Putamen (tissue), 1 donor: ENCODE measurements at places on chromosomes 4 and X.

DNA sequence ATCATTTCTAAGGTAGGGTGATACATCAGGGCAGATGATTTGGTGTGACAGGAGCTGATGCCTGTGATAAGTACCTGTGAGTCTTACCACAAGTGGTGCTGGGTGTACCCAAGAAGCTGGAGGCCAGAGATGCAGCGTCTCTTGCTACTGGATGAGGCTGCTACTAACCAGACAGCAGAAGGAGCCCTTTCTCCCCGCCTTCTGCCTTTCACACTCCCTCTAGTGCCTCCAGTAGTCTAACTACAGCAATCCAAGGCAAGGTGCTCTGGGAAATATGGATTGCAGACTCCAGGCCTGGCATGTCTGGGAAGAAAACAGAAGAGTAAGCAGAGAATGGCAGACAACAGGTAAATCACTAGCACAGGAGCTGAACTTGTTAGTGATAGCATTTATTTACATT lies 470.8 kb downstream of the NKX6-1 start:
- no peak for DNase-seq

- no peak for DNase-seq
Measured at GRCh38 chr4:79723507-79723906, 315.5 kb upstream of the GK2 start.

DNA sequence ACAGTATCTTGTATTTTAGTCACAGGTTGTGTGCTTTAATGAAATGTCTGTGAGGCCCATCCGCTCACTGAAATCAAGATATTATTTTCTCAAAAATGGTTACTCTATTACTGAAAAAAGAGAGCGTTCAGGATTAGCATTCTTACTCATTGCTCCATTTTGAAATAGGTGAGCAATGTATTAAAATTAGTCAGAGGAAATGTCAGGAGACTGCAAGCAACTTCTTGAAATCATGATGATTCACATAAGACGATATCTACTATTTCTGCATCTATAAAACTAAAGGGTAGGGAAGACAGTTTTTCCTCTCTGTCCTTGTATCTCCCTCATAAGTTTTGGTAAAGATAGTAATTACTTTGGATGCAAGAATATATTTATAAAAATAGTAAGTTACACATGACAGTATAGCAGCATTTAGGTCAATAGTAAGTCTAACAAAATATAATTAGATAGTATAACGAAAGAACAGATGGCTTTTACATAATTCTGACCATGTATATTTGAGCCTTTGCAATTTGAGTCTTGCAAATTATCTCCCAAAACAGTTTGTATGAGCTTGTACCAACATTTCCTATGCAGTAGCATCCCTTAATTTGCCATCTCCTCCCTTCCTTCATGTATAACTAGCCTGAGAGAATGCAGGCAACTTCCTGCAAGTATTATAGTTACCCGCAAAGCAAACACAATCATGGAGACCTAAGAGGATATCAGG lies 937.8 kb downstream of the PCDH7 start:
- peak; percentile 19 for DNase-seq

- DNase-seq, result no peak
Measured at GRCh38 chrX:31199056-31199839, 127.4 kb upstream of the FTHL17 start.

- DNase-seq, result no peak
Measured at GRCh38 chr4:187027272-187027671, 303.6 kb upstream of the FAT1 start.

DNA sequence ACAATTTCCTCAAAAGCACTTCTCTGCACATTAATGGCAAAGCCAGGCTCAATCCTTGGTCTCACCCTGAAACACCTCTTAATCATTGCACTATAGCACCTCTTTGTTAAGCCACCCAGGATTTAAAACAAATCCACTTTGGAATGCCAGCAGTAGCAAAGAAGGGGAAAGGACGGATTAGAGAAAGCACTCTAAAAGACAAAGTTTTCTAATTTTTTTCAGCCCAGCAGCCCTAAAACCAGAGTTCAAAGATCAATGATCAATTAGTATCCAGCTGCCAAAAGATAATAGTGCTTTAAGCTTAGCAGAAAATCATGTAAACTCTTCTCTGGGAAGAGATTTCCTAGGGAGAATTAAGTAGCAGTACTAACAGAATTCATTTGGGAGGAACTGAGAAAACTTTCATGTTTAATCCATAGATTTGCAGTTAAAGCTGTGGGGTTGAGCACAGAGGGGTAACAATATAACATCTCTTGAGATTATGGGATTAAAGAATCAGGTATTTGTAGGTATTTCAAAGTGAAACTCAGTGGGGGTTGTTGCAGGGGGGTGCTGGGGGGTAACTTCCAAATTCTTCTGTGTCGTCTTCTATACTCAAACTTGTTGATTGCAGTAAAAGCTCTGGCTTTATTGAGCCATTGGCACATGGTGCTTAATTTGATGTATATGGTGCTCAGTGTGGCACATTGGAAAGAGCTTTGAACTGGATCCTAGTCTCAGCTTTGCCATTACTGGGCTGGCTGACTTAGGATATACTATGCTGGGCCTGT lies 61.8 kb downstream of the LRRC66 start:
- DNase-seq, result no peak

DNA sequence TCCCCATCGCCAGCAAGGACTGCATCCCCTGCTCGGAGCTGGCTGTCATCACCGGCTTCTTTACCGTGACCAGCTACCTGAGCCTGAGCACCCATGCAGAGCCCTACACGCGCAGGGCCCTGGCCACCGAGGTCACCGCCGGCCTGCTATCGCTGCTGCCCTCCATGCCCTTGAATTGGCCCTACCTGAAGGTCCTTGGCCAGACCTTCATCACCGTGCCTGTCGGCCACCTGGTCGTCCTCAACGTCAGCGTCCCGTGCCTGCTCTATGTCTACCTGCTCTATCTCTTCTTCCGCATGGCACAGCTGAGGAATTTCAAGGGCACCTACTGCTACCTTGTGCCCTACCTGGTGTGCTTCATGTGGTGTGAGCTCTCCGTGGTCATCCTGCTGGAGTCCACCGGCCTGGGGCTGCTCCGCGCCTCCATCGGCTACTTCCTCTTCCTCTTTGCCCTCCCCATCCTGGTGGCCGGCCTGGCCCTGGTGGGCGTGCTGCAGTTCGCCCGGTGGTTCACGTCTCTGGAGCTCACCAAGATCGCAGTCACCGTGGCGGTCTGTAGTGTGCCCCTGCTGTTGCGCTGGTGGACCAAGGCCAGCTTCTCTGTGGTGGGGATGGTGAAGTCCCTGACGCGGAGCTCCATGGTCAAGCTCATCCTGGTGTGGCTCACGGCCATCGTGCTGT lies 31.5 kb downstream of the WFS1 start:
- DNase-seq, result no peak

DNA sequence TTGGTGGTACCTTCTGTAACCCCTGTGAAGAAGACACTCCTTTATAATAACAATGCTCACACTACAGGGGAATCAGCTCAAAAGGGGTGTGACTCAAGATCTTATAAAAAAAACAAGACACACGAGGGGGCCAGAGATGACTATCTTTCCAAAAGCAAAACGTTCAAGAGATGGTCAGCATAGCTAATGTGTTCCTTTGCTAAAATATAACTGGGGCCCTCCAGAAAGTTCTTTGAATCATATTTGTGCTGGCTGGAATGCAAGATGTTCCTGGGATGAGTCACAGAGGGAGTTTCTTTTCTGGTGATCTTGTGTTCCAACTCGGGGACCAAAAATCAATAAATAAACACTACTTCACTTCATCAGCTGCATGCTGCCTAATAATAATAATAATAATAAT lies 46.5 kb downstream of the RAI2 start:
- no peak for DNase-seq

GRCh38 chr4:171599628-171600027 lies 213.6 kb upstream of the GALNTL6 start:
- no peak for DNase-seq

GRCh38 chr4:135515295-135515694 lies 1313.7 kb upstream of the PABPC4L start:
- no peak for DNase-seq

GRCh38 chrX:17361620-17362019 lies 13.4 kb upstream of the NHS start:
- DNase-seq, result no peak

DNA sequence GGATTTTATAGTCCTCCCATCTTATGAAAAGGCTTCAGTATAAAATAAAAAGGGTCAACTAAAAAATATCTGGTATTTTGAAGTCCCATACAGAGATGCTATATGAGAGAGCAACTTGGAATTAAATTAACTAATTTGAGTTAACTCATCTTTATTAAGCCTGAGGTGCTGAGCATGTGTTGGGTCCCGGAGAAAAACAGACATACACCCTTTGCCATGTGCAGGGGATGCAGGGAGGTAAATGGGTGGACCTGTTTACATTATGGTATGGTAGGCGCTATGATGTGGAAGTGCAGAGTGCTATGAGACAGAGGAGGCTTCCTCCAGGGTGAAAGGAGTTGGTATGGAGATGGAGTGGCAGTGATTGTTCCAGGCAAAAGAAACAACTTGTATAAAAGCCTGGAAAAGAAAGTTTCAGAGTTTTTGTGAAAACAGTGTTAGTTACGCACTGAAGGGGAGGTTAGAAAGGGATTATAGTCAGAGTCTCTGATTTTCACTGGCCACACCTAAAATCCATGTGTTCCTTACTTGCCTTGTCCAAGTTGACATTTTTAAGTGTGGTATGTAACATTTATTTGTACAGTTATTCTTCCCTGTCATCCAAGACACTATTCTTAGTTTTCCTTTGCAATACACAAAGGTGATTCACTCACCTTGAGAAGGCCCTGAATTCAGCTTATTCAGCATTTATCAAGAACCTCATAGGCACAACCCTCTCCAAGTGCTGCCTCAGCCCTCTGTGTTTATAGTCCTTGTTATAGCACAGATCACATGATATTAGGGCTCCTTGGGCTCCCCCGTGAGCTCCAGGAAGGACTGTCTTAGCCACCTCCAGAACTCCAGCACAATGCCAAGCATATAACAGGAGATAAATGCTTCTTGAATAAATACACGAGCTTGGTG lies 152.0 kb downstream of the RASL11B start:
- no peak for DNase-seq

DNA sequence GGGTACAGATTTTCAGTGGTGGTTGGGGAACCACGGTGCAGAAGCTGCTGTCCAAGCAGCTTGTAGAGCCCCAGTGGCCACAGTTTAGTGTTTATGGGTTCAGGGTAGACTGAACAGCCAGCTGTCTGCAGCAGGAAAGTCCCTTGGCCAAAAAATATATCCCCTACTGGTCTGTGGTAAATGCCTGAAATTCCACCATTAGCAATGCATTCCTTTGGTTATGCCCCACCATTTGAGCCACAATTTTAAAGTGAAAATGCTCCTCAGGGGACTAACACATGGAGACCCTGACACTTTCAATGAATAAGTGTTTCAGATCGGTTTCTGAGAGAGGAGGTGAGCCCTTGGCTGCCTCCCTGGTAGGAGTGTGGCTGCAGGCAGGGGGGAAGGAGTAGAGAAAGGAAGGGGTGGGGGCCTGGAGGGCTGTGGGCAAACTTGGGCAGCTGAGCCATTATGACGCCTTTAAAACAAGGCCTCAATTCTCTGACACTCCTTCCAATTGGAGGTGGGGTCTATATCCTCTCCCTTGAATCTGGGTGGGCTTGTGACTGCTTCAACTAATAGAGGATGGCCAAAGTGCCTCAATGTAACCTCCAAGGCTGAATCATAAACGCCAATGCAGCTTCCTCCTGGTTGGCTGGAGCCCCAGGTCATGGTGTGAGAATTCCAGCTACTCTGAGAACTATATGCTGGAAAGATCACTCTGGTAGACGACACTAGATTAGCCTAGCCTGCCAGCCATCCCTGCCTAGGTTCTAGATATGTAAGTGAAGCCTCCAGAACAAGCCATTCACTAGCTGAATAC lies 75.8 kb upstream of the ATP6AP2 start:
- no peak for DNase-seq

DNA sequence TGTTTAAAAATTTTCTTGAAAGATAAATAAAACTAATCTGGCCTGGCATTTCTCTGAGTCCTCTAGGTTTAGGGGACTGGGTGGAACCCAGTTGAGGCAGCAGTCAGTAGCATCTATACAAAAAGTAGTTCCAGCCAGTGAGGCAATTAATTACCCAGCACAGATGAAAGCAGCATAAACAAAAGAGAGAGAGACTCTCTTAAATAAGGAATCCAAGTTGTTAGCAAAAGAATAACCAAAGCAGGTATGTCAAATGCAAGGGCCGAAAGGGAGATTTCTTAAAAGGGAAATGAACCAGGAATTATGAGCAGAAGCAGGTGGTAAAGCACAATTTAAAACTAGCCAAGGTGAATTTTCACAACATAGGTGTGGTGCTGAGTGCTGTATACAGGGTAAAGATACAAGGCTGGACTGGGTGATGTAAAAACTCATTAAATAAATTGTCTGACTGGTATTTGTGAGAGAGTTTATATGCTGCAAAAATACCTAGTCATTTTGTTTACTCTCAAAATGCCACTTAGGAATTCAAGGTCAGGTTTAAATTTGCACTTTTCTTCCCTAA lies 94.6 kb upstream of the GALNT7 start:
- no peak for DNase-seq

DNA sequence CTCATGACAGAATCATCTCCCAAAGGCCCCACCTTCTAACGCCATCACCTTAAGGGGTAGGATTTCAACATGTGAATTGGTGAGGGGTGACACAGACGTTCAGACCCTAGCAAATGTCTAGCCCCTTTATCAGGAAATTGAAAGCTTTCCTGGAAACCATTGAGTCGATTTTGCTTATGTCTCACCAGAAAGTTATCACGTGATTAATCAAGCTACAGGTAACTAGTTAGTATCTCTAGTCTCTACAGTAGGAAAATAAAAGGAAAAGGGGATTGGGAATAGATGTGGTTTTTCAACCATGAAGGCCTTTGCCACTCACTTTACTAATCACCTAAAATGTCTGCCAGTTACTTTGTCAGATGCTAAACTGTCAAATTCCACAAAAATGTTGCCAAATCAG lies 1133.0 kb downstream of the PDHA2 start:
- DNase-seq, result no peak

GRCh38 chr4:87050596-87050995 lies 115.8 kb downstream of the AFF1 start:
- DNase-seq, result no peak

- DNase-seq, result no peak
Measured at GRCh38 chr4:14592950-14593349, 409.3 kb upstream of the CPEB2 start.

DNA sequence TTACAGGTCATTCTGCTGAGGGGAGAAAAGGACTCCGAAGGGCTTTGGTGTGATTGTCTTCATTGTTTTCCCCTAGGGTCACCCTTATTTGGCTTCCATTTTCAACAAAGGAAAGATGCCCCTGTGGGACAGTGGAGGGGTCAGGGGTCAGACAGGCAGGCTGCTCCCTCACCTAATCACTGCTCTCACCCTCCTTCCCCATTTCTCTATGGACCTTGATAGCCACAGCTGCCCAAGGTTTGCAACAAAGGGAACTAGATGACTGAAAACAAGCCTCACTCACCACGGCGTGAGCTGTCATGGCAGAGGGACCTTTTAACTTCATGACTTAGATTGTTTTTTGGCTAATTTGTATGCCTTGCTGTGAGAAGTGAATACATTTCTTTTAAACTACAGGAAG lies 40.7 kb downstream of the C4orf51 start:
- no peak for DNase-seq

DNA sequence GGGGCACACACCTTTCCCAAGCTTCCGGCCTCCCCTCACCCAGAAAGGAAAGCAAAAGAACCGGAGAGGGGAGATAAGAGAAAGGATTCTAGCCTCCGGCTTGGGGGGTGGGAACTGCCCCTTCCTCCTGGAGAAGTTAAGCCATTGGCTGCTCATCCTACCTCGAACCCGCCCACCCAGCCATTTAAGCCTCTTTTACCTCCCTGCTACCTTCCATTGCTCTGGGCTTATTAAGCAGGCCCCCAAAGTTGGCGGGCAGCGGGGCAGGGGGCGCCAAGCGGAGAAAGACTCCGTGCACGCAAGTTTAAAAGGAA lies 2.3 kb downstream of the MAML3 start:
- DNase-seq, result peak; percentile 66
